ENCODE measurements at places on chromosomes 5 and 9.

- no peak for DNase-seq
Observed at GRCh38 chr5:178461004-178461730, 129.0 kb downstream of the COL23A1 start.

GRCh38 chr9:21434202-21435014 is 5.8 kb upstream of the IFNA1 start:
- peak; percentile 79 for DNase-seq

- DNase-seq: no peak
Observed at GRCh38 chr5:9502050-9502834, 43.6 kb downstream of the SEMA5A start.

DNA sequence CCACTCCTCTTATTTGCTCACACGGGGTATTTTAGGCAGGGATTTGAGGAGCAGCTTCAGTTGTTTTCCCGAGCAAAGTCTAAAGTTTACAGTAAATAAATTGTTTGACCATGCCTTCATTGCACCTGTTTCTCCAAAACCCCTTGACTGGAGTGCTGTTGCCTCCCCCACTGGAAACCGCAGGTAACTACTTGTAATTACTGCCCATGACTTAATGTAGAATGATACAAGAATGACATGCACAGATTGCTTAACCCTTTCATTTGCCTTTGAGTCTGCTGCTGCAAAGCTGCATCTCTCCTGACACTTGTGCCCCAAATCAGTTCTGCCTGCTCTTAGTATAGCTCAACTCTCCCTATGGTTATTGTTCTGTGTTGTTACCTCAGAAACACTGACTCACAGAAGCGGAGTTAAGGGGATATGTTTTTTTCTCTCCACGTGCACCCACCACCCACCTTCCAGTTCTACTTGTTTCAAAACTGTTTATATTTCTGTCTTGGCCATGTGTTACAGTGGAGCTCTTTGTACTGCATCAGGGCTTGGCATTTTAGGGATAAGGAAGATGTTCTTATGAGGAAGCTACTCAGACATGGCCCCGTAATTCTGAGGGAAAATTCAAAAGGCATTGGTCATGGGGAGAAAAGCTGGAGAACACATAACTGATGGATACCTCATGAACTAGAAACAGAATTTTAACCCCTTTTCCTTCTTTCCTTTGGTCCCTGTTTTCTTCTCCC is 2.3 kb downstream of the ADRB2 start:
- no peak for DNase-seq

- DNase-seq: no peak
Observed at GRCh38 chr5:57113481-57113880, 60.4 kb upstream of the GPBP1 start.

DNA sequence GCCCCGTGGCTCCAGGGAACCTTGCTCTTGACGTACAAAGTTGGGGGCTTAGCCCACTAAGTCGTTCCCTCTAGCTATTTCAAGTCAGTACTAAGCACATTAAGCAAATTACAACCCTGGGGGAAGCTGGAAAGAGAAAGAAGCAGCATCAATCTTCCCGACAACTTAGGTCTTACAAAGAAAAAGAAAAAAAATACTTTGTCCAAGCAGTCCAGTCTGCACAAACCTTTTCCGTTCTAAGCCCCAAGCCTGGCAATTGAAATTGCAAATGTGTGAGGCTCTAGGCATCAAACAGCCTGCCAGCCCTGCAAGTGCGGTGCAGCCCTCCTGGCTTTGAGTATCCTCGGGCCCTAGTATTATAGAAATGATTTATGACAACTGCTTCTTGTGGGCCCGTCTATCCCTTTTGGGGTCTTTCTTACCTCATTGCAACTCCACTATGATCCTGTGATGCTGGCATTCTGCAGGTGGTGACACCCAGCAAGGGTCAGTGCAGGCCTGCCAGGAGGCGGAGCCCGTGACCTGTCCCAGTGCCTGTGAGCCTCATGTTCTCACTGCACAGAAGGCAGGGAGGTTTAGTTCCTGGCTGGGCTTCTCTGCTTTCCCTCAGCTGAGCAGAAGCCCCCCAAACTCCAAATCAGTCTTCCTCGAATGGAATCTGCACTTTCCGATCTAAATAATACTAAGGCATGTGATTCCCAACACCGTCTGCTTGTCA is 232.3 kb upstream of the IRX2 start:
- no peak for DNase-seq

DNA sequence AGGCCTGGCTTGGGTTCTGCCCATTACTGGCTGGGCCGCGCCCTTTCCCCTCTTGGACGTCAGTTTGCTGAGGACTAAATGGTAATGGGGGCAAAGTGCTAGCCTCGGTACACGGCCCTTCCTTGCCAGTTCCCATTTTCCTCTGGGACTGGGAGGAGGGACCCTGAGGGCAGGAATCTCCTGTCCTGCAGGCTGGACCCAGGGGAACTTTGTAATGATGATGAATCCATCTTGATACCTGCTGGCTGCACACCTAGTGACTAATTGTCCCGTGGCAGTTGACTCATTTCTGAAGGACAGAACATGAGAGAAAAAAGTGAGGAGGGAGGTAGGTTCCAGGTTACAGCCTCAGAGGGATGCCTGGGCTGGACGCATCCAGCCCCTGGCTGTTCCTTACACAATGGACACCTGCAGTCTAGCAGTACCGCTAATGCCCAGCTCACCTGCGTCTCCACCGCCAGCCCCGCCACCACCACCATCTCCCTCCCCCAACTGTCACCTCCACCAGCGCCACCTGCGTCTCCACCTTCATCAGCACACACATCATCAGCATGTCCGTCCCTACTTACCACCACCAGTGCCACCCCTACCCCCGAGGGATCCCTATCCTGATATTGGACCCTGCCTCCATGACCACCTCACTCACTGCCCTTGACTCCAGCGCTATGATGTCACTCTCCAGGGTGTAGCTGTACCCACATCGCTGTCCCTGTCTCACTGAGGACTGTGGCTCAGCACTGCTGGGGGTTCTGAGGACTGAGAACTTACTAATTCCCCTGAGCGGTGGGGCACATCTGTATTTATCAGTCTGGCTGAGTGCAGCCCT is 4.3 kb downstream of the CDHR2 start:
- DNase-seq: no peak

DNA sequence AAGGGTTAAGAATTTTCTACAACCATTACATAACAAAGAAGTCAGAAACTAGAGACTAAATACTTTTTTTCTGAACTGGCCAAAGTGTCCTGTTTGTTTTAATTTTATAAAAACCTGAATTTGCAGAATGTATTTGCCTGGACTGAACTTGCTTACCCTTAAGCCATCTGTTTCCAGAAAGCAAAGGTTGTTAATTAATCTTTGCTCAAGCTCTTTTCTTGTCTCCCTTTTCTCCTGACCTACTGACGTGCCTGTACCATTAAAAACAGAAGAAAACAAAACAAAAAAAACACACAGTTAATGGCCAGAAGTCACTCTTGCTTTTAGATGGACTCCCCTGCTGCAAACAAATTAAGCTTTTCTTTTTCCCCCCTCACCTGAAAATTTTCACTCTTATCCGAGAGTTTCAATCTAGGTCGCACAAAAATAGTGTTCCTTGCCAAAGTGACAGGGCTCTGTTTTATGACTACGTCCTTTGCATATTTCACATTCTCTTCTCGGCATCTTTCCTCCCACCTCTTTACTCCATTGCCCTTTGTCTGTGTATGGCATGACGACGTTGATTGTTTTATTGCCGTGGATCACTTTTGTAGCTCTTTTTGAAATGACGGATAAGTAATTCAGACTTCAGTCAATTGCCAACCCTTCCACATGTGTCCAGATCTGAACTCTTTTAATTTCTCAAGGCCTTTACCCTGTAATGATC is 333.8 kb upstream of the GRIN3A start:
- DNase-seq: no peak

DNA sequence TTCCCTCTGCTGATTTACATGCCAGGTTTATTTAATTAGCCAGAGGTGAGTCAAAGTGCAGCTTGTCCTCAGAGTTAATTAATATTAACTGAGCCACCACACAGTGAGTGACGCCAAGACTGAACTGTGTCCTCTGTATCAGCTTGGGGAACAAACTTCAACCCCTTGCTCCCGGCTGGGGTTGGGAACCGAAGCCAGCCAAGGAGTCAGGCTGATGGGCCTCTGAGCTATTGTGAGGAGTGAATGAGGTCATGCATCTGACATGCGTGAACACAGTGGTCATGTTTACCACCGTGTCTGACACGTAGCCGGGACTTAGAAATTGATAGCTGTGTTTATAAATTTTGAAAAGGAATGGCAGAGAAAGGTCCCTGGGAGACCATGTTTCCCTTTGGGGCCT is 17.1 kb downstream of the IGIP start:
- DNase-seq: no peak

- DNase-seq: no peak
Observed at GRCh38 chr5:89064054-89064453, 181.1 kb upstream of the MEF2C start.

DNA sequence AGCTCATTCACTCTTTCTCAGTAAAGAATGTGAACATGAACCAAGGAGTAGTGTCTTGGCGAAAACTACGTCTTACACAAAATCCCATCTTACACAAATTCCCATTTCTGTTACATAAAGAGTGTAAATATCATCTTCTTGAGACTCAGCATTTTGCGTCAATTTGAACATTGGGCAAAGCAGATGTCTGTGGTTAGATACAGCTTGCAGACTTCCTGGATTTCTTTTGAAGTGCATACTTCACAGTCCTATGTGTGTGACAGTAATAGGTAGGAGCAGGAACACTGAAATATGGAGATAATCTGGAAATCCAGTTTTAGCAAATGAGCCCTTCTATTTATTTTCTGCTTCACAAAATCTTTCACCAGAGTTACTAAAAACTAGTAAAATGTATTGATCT is 58.8 kb downstream of the C6 start:
- DNase-seq: no peak

- DNase-seq: no peak
Observed at GRCh38 chr5:97131139-97131710, 11.2 kb downstream of the LIX1 start.

- no peak for DNase-seq
Observed at GRCh38 chr9:92850898-92851297, 26.9 kb downstream of the ZNF484 start.

DNA sequence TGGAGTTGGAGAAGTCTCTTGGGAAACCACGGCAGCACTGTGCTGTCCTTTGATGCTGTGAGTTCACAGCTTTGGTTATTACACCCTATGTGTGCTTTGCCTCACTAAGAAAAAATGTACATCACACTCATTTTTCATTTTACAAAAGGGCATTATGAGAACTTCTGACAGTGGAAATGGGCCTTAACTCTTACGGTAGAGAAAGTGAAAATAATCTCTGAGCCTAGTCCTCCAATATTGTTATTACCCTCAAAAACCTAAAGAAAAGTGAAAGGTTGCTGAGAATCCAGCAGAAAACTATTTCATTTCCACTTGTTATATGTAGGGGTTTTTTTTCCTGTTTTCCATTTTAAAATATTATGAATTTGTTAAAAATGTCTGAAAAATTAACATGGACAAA is 8.2 kb upstream of the OR13D1 start:
- DNase-seq: no peak

- DNase-seq: no peak
Observed at GRCh38 chr5:172648755-172649154, 7.7 kb downstream of the NEURL1B start.

DNA sequence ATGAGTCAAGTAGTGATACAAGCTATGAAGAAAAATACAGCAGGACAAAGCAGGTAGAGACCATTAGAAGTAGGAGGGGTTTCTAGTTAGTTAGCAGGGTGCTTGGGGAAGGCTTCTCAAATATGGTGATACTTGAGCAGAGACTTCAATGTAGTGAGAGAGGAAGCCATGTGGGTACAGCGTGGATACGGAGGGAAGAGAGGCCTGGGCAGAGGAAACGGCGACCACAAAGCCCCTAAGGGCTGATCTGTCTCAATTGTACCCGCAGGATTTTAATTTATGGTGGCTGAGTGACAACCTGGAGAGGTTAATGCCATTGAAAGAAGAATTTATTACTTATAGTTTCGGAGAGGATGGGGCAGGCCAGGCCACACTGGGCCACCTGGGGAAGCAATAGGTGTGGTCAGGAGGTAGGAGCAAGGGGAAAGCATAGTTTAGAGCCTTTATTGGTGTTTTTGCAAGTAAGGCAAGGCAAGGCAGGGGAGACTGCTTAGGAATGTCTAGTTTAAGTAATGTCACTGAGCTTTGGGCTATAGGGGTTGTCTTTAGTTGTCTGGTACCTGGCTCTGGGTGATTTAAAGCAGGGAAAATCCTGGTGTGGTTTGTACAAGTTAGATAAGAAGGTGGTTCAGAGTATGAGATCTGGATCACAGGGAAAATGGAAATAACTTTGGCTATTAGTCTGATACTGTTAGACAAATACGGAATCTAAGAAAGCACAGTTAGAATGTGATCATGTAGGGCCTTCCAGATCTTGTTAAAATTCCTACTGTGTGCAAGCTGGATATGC is 42.6 kb downstream of the GCNT4 start:
- no peak for DNase-seq
